ENCODE measurements at places on chromosomes 2 and 18.

DNA sequence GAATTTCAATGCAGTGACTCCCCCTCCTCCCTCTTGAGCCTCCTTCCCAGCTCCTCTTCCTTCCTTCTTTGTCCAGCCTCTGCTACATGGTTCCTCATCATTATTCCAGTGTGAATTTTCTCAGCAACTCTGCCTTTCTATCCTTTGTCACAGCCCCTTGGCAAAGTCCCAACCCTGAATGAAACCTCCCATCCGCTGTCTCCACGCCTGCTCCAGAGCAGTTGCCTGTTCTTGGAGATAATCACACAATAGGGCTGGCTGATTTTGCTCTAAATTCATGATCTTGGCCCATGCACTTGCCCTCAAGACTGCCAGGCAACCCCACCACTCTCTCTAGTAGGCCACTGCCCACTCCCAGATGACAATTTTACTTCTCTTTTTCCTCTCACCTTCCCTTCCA is 61.4 kb downstream of the BCL2L11 start:
- no peak for DNase-seq

DNA sequence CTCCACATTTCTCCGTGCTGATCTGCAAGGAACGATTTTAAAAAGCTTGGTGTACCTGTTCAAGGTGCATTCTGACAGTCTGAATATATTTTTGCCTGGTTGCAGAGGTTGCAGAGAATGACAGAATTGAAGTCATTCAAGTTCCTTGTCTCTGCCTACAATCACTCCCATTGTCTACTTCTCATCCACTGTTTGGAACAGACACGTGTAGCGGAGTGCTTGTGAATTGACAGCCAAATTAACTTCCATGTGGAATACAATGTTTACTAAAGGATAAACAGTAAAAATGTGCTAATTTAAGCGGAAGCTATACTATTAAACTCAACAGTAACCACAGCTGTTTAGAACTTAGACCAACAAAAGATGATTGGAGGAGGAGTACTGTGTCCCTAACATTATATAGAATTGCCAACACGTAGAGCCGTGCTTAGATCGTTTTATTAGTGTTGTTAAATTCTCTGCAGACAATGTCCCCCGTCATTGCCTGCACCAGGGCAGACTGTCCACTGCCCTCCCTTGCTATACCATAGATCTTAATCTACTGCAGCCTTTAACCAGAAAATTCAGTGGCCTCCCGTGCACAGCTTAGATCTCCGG is 87.3 kb upstream of the ZCCHC2 start:
- DNase-seq = no peak

DNA sequence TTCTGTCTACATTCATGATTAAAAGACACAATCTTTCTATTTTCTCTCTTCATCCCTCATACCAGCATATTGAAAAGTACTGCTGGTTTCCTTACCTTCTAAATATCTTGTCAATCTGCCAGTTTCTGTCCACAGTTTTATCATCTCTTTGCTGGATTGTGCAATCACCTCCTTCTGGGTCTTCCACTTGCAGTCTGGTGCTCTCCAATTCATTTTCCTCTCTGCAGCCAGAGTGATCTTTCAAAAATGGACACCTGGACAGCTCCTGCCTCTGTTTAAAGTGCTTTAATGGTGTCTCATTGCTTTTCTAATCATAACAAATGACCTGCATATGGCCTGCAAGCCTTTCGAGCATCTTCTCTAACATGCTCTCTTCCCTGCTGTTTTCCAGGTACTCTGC is 94.0 kb downstream of the C1QL2 start:
- no peak for DNase-seq

DNA sequence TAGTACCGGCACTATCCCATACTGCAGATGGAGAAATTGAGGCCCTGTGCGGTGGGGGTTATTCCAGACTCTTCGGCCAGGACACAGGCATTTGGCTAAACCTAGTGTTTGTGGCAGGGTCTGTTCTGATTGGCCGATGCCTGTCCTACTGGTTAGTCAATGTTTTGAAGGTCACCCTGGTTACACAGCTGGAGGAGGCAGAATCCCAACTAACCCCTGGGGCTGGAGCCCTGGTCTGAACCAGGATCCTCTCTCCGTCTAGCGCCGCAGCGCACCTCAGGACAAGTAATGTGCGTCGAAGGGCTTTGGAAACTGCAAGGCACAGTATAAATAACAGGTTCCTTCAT is 19.4 kb downstream of the TEX44 start:
- DNase-seq = no peak

- no peak for DNase-seq
Measured at GRCh38 chr18:62751341-62751821, 36.0 kb downstream of the PHLPP1 start.

DNA sequence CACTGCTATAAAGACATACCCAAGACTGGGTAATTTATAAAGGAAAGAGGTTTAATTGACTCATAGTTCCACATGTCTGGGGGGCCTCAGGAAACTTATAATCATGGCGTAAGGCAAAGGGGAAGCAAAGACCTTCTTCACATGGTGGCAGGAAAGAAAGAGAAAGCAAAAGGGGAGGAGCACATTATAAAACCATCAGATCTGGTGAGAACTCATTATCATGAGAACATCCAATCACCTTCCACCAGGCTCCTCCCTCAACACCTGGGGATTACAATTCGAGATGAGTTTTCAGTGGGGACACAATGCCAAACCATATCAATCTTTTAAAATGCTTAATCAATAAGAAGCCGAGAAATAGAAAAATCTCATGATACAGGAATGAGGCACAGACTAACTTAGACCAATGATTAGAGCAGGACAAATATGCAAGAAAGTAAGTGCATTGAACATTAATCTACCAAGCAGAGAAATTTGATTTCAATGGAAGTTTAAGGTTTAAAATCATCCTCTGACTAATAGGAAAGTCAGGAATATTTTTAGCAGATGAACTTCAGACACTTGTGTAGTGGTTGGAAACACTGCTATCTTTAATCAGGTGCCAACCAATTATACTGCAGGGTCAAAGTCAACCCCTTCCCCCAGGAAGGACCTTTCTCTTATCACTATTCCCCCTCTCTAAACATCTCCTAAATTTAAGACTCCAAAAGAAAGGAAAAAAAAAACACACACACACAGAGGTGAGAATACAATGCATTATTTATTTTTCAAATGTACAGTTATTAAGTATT is 259.2 kb downstream of the IRS1 start:
- DNase-seq = no peak

GRCh38 chr2:219003267-219003634 is 10.0 kb upstream of the CRYBA2 start:
- DNase-seq = no peak

DNA sequence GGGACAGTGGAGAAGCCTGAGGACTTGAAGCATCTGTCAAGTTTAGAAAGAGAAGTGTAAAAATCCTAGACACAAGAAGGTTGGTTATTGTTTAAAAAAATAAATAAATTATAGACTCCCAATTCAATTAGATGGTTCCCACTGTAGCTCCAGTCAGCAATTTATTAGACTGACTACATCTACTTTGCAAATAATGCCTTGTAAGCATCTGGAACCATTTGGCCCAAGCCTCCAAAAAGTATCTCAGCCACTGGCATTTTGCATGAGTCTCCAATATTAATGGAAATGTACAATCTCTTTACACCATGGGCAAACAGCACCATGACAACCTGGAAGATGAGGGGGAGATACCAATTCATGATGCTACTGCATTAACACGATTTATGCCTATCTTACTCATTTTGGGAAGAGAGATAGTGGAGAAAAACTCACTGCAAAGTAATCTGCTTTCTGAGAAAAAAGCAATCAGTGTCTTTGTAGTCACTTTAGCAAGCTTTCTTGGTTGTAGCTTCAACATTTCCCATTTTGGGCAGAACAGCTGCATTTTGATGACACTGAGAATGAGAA is 2.8 kb downstream of the NYAP2 start:
- no peak for DNase-seq

DNA sequence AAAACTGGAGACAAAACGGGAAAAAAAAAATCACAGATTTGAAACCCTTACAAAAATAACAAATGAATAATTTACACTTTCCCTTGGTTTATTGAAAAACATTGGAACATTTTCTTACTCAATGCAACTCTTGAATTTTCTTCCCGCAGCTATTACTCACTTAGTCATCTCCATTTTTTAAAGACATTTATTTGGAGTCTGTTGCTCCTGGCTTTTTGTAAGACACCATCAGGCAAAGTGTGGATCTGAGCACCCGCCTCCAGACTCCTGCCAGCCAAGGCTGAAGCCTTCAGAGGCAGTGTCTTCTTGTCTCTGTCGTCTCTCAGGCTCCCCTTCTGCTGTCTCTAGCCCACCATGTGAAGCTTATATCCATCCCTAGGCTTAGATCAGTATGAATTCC is 46.2 kb downstream of the TRIB2 start:
- no peak for DNase-seq

DNA sequence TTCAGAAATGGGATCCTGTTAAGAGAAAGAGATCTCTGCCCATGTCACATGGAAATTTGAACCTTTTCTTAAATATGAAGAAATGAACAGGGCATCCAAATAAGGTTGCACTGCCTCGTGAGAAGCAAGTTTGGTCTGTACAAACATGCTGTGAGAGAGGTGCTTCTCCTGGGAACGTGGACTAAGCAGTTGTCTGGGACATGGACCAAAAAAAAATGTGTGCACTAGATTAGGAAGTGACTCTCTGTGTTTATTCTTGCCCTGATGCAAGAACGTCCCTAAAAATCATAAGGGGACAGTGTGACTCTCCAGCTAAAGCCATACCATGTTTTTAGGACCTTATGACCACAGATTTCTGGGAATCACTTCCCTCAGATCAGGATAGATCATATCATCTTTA is 23.7 kb upstream of the GCG start:
- DNase-seq = no peak

GRCh38 chr2:20479835-20480234 is 33.0 kb downstream of the RHOB start:
- no peak for DNase-seq

DNA sequence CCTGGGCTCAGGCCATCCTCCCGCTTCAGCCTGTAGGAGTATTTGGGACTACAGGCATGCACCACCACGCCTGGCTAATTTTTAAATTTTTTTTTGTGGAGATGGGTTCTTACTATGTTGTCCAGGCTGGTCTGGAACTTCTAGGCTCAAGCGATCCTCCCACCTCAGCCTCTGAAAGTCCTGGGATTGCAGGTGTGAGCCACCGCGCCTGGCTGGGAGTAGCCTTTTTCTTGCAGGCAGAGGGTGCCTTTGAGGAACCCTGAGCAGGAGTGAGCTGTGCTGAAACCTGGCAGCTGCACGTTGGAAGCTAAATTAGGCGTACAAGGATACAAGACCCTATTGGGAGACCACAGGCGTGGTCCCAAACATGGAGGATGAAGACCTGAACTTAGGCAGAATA is 8.0 kb downstream of the CTDSP1 start:
- no peak for DNase-seq

- no peak for DNase-seq
Measured at GRCh38 chr2:12721566-12722446, 5.1 kb downstream of the TRIB2 start.

DNA sequence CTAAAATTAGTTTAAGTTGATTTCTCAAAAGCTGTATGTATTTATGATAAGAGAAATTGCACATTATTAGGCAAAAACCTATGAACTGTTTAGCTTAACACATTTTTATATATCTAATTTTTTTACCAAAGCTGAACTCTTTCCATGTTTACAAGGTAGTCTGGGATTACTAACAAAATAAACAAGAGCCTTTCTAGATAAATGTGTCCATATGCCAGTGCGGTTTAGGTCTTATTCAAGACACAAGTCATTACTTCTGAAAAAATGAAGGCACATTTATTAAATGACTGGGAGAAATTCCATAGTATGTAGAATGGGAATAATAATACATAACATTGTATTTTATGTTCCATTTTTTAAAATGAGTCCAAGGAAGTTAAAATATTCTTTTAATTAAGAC is 82.0 kb downstream of the DPP4 start:
- DNase-seq = no peak

DNA sequence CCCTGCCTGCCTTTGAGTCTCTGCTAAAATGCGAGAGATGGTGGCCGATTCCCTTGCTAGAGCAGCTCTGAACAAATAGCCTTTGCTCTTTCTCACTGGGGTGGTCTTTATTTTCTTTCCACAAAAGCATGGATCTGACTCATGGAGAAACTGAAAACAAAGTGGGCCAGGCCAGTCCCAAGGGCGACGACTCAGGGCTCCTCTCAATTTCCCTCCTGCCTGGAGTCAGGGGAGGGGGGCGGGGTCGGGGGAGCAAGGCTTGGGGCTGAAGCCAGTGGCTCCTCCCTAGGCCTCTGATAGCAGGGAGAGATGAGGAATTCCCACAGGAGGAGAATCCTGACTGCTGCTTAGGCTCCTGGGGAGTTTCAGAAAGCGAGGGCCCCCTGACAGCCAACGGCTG is 17.1 kb upstream of the IL1R2 start:
- DNase-seq = no peak

GRCh38 chr2:72572501-72572900 is 253.3 kb downstream of the EXOC6B start:
- no peak for DNase-seq

- DNase-seq = no peak
Measured at GRCh38 chr2:220434385-220434784, 807.0 kb downstream of the SLC4A3 start.

DNA sequence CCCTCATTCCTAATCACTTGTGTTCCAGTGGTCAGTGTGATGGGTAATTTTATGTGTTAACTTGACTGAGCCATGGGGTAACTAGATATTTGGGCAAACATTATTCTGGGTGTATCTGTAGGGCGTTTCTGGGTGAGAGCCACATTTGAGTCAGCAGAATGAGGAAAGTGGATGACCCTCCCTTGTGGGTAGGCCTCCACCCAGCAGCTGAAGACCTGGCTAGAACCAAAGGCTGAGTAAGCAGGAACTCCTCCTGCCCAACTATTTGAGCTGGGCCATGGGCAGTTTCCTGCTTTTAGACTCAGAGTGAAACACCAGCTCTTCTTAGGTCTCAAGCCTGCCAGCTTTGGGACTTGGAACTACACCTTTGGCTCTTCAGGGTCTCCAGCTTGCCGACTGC is 141.8 kb downstream of the ACKR3 start:
- no peak for DNase-seq

- DNase-seq = no peak
Measured at GRCh38 chr2:210559182-210559581, 2.8 kb downstream of the CPS1 start.

- DNase-seq = no peak
Measured at GRCh38 chr2:213316001-213316735, 31.9 kb downstream of the SPAG16 start.

DNA sequence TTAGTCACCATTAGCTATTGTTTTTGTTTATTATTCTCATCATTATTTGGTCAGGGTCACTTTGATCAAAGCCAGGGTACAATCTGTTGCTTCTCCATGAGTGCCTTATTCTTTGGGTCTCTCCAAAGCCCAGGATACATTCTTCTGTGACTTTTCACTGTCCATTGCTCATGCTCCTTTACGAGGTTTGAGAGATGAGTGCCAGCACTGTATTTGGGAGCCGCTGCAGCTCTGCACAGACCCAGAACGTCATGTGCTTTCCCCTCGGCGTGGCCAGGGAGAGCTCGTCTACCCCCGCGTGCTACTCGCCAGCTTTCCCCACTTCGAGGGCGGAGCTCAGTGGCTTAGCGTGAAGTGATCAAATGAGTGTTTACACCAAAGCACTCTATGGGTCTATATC is 123.7 kb downstream of the COL6A3 start:
- DNase-seq = no peak

Data from stimulated activated CD8-positive, alpha-beta memory T cell treated with anti-CD3 and anti-CD28 coated beads, Interleukin-4, amount 100 ng/mL, for 1 hour (primary cell).